ENCODE measurements at places on chromosomes 11 and 22.
A peak's percentile ranks its signal among the peaks of the same experiment; 100 is the strongest.

- DNase-seq: no peak
Observed at GRCh38 chr11:31606893-31607292, 97.3 kb downstream of the ELP4 start.

DNA sequence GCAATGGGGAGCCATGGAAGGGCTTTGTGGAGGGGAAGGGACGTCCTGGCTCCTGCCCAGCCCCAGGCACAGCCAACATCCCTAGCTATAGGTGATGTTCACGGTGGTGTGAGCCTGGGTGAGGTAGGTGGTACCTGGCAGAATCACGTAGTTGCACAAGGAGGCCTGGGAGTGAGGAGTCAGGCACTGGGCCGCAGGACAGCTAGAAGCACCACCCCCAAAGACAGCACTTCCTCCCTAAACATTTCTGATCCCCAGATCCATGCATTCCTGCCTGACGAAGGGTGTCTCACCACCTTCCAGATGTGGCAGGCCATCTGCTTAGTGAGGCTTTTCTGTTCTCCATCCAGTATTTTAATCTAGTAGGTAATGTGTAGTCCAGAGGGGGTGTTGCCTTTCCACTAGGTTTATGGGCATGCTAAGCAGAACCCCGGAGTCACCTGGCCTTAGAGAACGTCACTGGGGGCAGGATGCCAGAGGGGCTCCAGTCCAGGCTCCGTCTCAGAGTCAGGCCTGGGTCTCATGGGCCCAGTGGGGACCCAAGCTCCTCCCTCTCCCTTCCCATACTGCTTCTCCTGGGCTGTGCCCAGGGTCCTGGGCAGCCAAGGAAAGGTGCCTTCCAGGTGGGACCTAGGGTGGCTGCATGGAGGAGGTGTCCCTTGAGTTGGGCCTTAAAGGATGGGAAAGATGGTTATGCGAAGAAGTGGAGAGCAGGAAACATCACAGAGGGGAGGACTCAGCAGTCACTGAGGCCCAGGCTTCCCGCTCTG, 56.2 kb downstream of the OTOG start:
- no peak for DNase-seq

DNA sequence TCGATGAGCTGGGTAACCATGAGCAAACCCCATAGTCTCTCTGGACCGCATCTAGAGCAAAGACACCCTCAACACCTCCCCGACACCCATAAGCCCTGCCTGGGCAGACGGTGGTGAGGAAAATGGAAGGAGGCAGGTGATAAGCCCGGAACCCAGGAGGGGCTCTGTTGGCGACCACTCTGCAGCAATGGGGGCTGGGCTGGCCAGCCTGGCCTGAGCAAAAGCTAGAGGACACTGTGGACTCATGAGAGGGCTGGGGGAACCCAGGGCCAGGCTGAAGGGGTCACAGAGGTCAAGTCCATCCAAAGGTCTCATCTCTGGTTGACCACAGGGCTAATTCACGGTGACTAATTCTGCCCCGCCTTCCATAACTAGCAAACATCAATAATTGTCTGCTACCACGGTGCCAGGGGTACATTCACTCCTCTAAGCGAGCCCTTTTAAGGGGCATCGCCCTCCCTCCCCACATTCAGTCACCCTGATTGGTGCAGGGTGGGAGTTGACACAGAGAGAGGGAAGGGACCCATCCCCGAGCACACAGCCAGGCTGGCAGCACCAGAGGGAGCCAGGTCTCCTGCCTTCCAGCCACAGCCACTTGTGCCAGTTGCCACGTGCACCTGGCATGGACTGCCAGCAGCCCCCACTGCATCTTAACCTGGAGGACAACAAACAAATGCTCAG, 4.0 kb downstream of the PYGM start:
- no peak for DNase-seq

- DNase-seq: no peak
Observed at GRCh38 chr22:39177791-39178190, 25.3 kb upstream of the CBX7 start.

DNA sequence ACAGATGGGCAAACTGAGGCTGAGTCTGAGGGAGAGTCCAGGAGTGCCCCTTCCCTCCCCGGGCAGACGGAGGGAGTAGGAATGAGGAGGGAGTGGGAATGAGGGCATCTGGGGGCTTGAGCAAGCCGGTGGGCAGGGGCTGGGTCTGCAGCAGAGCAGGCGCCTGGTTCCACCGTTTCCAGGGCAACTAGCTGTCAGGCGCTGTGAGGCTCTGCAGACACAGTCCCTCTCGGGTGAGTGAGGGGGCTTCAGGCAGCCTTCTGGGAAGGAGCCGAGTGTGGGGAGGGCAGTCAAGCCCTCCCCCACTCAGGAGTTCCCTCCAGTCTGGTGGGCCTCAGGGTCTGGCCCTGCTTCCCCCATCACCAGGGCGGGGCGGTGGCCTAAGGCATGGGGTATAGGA, 19.0 kb downstream of the TMEM258 start:
- no peak for DNase-seq

DNA sequence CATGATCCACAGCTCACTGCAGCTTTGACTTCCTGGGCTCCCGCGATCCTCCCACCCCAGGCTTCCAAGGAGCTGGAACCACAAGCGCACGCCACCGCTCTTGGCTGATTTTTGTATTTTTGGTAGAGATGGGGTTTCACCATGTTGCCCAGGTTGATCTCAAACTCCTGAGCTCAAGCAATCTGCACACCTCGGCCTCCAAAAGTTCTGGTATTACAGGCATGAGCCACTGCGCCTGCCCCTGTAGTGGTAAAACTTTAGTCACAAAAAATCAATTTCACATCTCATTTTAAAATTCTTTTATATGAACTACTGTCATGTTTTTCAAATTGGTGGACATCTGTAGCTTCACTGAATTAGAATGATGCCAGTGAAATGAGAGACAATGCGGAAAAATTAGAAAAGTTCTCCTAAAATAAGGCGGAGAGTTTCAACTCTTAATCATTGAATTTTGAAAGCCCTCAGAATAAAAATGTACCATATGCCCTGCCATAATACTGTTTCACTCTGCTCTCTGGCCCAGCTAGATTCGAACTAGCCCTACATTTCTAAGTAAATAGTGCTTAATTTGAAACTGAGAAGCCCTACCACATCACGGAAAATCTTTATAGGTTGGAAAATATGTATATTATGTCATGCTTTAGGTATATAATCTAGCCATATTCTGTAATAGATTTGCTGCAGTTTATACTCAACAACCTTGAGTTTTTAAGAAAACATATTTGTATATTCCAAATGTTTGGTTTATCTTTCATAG, 78.7 kb downstream of the HORMAD2 start:
- no peak for DNase-seq

DNA sequence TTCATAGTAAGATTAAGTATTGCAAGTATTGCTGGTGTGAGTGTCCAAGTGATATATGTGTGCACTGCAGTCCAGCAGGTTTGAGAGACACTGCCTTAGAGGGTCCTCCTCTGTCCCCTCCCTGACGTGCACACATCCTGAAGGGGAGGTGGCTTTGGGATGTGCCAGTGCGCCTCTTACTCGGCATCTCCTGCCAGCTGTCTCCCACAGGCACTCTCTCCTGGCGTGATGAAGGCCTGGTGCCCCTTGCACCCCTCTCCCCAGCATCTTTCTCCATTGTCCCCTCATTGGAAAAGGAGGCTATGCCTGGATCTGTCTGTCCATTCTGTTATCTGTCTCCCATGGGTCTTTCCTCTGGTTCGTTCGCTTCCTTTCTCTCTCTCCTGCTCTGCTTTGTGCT, 24.2 kb downstream of the GTPBP1 start:
- DNase-seq: no peak

- DNase-seq: no peak
Observed at GRCh38 chr11:68372625-68373024, 60.2 kb downstream of the LRP5 start.

DNA sequence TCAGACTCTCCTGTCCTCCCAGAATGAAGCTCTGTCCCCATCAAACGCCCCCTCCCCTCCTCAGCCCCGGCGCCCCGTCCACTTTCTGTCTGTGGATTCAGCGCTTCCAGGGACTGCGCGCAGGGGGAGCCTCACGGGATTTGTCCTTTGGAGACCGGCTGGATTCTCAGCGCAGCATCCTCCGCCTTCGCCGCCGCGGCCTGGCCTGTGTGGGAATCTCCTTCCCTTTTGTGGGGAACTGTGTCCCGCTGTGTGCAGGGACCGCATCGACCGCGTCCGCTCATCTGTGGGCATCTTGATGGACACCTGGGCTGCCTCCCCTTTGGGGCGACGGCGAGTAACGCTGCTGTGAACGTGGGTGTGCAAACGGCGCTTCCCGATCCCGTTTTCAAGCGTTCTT, 1.1 kb upstream of the SCT start:
- no peak for DNase-seq

GRCh38 chr11:78181185-78181584, 7.2 kb downstream of the KCTD21 start:
- no peak for DNase-seq

GRCh38 chr11:10631761-10632160, 61.8 kb downstream of the IRAG1 start:
- no peak for DNase-seq

DNA sequence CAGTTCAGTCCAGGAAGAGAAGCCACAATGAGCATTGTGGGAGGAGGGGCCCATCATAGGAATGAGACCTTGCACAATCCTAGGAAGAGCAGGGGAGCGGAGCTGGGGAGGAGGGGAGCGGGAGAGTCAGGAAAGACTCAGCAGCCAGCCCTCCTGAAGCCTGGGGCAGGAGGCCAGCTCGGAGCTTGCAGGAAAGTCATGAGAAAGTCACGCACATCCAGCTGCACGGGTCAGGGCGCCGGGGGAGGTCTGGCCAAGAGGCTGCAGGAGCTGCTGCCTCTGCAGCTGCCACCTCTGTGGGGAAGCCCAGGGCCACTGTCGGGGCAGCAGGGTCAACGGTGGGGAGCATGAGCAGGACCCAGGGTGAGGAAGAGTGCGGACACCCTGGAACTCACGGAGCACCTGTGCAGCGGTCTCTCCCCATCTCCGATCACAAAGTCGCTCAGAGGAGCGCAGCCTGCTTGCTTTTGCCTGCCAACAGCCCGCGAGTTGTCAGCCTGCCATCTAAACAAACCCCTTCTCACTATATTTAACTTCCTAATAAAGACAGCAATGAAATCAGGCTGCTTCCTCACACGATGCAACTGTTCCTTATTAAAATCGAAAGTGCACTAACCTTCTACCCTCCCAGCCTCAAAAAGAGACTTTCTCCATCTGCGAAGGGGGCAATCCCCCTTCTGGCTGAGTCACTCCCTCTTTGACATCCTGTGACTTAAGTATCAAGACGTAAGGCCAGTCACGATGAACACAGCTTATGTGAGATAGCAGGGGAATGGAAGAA, 52.9 kb upstream of the RTL6 start:
- peak; percentile 51 for DNase-seq

DNA sequence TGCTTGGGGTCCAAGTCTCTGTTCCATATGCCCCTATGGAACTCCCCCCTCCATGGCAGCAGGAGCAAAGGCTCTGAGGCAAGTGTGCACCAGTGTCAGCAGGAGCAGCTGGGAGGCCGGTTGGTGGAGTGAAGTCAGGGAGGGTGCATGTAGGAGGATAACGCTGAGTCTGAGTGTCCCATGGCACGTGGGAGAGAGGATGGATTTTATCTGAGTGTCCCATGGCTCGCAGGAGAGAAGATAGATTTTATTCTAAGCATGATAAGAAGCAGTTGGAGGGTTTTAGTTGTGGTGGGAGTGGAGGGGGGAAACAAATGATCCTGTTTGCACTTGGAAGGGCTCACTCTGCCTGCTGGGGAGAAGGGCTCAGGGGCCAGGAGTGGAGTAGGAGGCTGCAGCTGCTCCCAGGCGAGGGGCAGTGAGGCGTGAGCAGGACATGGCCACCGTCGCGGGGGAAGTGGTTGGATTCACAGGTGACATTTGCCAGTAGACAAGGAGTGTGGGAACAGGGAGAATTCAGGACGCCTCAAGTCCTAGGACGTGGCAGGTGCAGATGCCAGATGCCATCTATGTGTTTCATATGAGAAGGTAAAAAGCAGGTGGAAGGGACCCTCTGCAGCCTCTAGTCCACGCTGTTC, 33.6 kb upstream of the PARVG start:
- no peak for DNase-seq

GRCh38 chr11:45025716-45026492, 75.2 kb upstream of the TP53I11 start:
- DNase-seq: peak; percentile 15

DNA sequence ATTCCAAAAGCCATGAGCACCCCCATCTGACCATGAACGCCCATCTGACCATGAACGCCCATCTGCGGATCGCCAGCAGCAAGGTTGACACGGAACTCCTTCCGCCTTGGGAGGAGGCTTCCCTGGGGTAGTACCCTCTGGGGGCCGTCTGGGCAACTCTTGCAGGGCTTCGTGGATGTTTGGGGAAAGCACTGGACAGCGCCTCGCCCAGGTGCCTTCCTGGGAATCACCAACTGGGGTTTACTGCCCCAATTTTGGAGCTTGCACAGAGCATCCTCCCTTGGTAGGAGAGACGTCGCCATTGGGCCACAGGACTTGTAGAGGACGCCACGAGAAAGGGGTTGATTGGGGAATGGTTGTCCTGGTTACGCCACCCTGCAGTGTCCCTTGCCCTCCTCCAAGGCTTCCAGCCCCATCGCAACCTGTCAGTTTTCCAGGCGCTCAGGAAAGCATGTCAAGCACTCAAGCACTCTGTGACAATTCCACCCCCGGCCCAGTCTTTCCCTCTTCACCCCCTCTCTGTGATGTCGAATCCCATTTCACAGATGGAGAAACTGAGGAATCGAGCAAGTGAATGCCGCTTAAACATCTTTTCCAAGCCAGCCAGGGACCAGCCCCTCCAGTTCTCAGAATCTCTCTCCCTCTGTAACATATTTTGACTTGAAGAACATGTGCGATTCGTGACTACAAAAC, 914 bp upstream of the PRDM11 start:
- no peak for DNase-seq

DNA sequence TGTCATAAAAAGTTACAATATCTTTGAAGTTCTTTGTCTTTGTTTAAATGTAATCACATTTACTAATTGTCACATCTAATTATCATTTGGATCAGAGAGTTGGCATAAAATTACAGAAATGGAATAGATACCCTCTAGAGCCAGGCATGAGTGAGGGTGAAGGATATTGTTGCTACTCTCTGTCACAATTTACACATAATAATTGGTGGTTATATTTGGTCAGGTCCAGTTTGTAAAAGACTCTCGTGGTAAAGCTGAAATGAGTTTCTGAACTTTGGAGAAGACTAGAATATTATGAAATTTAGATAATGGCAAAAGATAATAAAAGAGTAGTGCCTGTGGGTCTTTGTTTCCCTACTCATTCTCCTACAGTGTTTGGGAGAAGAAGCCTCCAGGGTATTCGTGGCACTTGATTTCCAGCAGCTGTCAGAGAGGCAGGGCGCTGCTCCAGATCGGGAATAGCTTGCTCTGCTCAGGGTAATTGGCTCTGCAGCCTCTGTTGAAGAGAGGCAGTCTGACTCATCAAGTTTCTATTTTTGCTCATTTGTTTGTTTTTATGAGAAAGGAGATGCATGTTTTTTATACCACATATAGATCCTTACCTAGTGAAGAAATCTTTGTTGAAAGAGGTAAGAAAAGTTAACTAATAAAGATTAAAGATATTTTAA, 349.9 kb downstream of the CNTN5 start:
- peak; percentile 44 for DNase-seq

DNA sequence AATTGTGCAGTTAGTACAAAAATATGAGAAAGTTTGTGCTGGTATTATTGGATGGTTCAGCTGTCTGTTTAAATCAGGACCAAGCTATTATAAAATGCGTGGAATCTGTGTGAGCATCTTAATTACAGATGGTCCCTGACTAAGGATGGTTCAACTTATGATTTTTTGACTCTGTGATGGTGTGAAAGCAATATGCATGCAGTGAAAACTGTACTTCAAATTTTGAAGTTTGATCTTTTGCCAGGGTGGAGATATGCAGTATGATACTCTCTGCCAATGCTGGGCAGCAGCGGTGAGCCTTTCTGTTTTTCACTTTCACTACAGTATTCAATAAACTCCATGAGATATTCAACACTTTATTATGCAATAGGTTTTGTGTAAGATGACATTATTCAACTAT, 189.3 kb downstream of the CHST1 start:
- no peak for DNase-seq

Measured in astrocyte of the cerebellum (primary cell).